T-helper 2 cell treated with Interferon-gamma antibody and Interleukin-4, amounts not matched to agents 5 μg/mL and 100 μg/mL, for 36 hours (primary cell): ENCODE measurements at places on chromosomes 4 and X.
A peak's percentile ranks its signal among the peaks of the same experiment; 100 is the strongest.

DNA sequence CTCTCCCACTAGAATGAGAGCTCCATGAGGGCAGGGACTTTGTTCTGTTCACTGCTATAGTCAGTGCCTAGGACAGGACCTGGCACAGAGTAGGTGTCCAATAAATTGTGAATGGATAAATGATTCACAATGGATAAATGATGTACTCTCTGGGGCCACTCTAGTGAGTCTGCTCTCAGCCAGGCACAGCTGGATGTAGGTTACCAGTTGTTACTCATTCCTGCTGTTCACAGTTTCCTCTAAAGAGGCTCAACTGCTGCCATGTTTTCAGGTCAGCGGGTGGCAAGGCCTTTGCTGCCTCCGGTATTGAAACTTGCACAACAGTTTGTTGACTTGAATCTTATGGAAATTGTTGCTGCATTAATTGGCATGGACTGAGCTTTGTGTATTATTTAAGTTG, 99.1 kb downstream of the NHSL2 start:
- no peak for DNase-seq

DNA sequence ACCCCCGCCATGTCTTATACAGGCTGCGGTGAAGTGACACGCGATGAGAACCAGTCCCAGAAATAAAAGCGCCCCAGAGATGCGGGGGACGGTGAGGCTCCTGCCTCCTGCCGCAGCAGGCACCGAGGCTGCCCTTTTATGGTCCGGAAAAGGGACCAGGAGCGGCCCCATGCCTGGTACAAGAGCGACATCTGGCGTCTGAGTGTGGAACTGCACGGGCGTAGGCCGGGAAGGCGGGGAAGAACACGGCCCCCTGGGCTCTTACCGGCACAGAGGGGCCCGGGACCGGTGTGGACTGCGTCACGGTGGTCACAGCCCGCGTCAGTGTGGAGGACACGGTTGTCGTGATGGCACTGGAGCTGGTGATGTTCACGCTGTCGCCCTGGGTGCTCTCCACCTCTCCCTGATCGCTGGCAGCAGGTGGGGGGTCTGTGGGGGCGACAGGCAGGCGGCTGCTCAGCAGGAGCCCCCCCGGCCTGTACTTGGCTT, 8.9 kb upstream of the RENBP start:
- DNase-seq, result peak; percentile 62

DNA sequence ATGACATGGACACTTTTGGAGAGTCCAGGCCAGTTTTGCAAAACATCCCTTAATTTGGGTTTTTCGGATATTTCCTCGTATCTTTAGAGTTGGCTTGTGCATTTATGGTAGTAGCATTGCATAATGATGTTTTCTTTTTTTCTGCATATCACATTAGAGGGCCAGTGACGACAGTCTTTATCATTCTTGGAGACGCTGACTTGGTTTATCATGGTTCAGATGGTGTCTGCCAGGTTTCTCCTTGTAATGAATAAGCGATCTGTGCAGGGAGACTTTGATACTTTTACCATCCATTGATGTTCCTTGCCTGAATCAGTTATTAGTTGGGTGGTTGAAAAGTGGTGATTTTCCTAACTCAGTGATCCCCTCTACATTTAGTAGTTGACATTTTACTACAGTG, 46.6 kb downstream of the KIAA0232 start:
- no peak for DNase-seq

DNA sequence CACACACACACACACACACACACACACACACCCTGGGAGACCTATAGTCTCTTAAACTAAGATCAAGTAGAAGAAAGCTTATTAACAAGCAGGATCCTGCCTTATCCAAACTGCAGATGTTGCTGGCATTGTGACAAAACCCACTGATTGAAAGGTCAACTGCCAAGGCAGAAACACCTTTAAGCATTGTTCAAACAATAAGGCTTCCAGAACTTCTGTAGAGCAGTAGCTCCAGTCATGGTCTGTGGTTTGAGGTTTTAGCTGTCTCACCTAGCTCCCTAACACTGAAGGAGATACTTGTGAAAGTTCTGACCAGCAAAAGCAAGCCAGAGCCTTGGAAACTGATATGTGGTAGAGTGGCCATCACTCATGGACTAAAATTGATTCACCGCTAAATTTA, 59.8 kb downstream of the PTCHD1 start:
- no peak for DNase-seq

GRCh38 chr4:5553801-5554200, 154.6 kb downstream of the EVC2 start:
- no peak for DNase-seq

DNA sequence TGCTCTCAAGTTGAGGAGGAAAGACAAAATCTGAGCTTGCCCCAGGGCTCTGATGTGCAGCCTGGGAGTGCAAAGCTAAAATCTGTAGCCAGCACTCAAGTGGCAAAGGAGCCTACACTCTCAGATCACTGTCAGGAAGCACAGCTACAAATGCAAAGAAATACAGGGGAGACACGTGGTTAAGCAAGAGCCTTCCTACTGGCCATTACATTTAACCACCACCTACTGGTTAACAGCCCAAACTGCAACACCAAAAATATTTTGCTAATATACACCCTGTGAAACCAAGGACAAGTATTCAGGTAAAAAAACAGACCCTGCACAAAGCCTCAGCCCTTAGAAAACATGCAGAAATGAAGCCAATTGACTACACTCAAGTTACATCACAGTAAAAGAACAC, 170.4 kb upstream of the FGF16 start:
- DNase-seq, result no peak

DNA sequence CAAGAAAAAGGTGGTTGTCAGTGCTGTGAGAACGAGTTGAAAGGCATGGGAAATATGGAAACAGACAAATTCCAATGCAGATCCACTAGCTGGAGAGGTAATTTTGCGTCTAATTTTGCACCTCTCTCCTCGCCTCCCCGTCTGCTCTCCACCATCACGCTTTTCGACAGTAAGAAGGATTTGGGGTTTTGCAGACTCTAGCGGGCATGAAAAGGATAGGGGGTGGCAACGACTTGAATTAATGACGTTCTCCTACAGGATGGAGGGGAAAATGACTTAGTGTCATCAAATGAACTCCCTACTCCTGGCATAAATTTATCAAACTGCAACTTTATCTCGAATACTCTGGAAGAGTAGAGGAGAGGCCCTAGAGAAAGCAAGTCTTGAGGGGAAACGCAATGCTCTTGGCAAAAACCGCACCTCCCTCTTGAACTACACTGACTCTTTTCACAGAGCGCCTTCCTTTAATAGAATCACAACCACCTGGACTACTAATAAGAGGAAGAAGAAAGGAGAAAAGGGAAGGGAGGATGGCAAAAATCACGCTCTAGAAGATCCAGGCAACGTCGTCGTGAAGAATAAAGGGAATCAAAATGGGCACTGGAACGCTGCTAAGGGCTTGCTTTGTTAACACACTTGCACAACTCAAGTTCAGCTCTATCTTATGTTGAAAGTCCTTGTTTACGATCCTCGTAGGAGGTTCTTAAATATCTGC, 871 bp upstream of the SLITRK2 start:
- DNase-seq, result no peak

DNA sequence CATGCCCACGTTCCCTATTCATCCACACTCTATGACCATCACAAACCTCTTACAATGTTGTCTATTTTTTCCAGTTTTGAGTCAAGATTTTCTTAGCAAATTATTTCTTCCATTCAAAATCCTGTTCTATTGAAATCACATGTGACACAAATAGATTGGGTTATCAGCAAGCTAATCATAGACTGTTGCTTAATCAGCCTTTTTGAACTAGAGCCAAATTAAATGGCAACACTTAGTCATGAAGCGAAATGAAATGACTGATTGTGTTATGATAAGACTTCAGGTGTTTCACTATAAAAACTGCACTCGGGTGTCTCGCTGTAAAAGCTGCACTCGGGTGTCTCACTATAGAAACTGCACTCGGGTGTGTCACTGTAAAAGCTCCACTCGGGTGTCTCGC, 890.0 kb upstream of the FRG1 start:
- no peak for DNase-seq

DNA sequence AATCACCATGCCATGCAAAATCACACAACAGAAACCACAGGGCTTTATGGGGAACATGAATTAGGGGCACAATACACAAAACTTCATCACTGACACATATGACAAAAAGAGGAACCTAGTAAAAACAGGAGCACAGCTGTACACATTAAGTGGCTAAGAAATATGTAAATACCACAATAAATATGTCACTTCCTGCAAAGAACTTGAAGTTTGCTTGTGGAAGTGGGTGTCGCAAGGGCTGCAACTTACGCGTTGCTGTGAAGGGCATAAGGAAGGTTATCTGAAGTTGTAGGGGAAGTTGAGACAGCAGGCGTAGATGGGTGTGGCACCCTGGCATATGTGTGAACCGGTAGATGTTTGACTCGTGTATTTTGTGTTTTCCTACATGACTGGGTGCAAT, 42.4 kb downstream of the CLCN4 start:
- DNase-seq, result no peak

DNA sequence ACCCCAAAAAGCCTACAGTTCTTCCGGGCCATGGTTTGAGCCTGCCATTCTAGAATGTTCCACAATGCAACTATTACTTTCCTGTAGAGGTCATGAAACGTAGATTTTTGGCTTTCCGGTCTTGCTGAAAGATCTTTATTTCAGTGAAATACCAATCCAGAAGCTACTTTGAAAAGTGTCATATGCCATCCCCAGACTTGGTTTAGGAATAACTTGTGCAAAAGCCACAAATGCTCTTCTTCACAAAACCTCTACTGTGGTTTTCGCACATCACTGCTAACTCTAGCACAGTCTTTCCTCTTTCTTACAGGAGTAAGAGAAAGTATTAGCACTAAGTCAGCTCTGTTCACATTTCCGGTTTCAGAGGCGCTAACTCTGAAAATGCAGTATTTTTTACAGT, 12.7 kb upstream of the CD40LG start:
- DNase-seq, result no peak

- no peak for DNase-seq
Observed at GRCh38 chr4:17283251-17283650, 228.6 kb downstream of the QDPR start.

GRCh38 chr4:155761047-155761446, 2.2 kb downstream of the GUCY1B1 start:
- DNase-seq, result no peak

GRCh38 chr4:78585633-78586032, 34.1 kb downstream of the ANXA3 start:
- DNase-seq, result no peak

DNA sequence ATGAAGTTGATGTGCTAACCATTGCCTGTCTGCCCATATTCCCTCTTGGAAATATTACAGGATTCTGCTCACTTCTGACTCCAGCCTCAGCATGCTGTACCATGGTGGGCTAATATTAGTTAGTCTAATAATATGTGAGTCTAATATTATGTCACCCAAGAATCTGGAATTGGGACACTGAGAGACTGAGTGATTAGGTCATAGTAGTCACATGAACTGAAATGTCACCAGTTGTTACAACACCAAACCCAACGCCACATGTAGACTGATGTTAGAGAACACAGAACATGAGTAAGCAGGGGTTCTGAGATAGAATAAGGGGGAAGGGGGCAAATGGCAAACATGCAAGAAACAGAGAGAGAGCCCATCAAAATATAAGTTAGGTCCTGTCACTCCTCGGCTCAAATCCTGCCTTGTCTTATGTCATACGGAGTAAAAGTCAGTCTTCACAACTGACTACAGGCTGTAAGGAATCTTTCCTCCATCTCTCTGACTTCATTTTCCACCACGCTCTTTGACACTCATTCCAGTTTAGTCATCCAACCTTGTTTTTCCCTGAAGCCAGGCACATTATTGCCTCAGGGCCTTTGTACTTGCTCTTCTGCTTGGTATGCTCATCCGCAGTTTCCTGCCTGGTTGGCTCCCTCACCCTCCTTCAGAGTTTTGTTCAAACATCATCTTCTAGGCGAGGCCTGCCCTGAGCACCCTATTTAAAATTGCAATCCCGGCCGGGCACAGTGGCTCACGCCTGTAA, 9.6 kb upstream of the SLAIN2 start:
- DNase-seq, result no peak

- DNase-seq, result no peak
Observed at GRCh38 chrX:131979116-131979515, 44.0 kb upstream of the STK26 start.

GRCh38 chrX:65921363-65921762, 118.5 kb downstream of the VSIG4 start:
- DNase-seq, result no peak

DNA sequence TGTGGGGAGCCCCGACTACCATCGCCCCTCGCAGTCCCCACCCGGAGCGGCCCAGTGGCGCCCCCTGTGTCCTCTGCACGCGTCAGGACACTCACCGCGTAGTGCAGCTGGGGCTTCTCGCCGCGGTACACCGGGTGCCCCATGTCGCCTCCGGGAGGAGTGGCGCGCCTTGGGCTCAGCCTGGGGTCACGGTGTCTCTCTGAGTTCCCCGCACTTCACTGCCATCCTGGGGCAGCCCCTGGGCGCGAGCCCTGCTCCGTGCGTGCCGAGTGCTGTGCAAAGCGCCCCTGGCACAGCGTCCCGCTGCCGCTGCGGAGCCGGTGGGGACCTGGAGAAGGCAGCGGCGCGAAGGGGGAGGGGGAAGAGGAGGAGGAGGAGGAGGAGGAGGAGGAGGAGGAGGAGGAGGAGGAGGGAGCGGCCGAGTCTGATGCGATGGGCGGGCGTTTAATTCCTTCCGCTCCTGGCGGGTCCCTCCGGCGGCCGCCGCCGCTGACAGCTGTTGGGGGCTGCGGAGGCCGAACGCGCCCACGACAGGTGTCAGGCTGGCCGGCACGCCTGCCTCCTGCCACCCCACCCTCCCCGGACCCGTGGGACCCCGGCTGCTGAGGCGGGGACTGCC, 134.3 kb downstream of the AMELX start:
- no peak for DNase-seq

- peak; percentile 38 for DNase-seq
Observed at GRCh38 chr4:121252224-121252806, 88.2 kb upstream of the TNIP3 start.

DNA sequence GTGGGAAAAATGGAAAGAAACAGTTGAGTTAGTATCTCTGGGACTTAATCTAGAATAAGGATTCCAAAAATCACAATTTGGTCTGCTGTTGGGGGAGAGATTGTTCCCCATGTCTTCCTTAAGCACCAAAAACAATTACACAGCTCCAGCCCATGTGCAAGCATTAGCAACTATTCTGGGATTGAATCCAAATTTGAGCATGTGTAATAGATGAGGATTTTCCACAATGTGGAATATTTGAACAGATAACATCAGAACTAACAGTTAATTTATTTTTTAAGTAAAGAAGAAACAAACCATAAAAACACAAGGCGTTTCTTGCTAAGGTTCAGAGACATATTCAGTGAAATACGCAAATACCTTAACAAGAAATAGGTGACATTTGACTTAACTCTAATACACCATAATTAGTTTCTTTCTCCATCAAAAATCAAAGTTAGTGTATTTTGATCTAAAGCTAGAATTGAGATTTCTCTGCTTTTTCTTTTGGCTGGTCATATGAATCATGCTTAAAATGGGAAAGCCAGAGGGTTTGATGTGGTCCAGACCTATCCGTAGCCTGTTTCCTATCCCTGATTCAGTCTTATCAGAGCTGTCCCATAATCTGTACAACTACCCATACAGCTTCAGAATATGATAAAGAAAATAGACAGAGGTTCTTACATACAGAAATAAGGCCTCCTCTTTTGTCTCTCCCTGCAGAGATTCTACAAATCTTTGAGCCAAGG, 413.4 kb downstream of the PACRGL start:
- no peak for DNase-seq
